ENCODE measurements at places on chromosomes 13 and 19. TPM values are rescaled to one million over a fixed set of nuclear protein-coding genes. Genes with fewer than 3 reads are reported as not detected.

ZNF665 gene
- total RNA-seq = 0.23 TPM

TJP3 gene
- not detected for total RNA-seq

ZNF616 gene
- 12.7 TPM for total RNA-seq

PEPD gene
- total RNA-seq = 69.7 TPM

SHISA7 gene
- not detected for total RNA-seq

INSL3 gene
- not detected for total RNA-seq

FARP1 gene
- total RNA-seq = 174 TPM

TMC4 gene
- 0.53 TPM for total RNA-seq

F2RL3 gene
- not detected for total RNA-seq

IGFLR1 gene
- total RNA-seq = 1.2 TPM

RELB gene
- total RNA-seq = 7.7 TPM
